ENCODE measurements at places on chromosomes 3 and 15.

DNA sequence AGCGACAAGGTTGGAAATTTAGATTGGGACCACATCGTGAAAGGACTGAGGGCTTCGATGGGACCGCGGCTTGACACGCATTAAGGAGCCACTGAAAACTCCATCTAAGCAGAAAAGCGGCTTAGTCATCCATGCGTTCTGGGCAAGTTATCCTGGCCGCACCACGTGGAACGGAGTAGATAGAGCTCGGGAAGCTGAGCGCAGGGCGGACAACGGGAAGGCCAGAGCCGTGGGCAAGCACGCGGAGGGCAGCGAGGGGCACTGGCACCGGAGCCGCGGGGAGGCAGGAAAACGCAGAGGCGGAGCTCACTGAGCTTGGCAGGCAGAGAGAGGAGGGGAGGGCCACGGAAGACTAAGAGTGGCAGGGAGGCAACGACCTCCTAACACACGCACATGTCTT, 61.3 kb upstream of the VGLL4 start:
- DNase-seq, result no peak

- no peak for DNase-seq
These were observed 1.9 kb downstream of the RTP4 start for GRCh38 chr3:187370051-187370450.

DNA sequence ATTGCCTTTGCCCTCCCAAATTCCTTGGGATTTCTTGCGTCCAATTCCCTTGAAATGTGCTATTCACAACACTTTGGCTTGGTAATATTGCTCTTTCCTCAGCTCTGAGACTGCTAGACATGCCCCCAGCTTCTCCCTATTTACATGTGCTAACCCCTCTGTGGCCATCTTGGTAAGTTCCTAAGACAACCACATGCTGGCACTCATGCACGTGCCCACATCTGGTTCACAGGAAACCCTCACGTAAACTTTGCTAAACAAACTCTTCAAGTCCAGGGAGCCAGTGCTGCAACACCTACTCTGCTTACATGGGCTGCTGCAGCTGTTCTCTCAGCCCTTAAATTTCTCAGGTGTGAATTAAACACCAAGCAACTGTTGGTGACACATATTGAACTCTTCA, 121.8 kb downstream of the ADAMTSL3 start:
- no peak for DNase-seq

DNA sequence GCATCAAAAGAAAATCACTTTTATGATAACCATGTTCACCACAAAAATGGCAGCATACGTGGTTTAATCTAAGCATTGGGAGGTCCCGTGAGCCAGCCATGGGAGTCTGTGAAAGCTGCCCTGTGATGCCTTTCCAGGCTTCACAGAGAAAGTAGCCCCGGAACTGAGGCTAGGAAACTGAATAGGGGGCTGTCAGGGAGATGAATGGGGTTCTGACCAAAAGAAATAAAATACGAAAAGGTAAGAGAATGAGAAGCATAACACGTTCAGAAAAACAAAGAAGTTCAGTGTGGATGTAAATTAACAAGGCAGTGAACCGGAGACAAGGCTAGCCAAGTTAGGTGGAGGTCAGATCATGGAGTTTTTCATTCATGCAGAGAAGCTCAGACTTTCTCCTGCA, 118.9 kb downstream of the ANXA2 start:
- DNase-seq, result no peak

GRCh38 chr3:157501863-157502262, 1.4 kb downstream of the VEPH1 start:
- no peak for DNase-seq

GRCh38 chr3:72848703-72849081, 447 bp upstream of the SHQ1 start:
- no peak for DNase-seq

All from C1 segment of cervical spinal cord (tissue), 14 donors.